ENCODE measurements at places on chromosomes 6 and 20.

DNA sequence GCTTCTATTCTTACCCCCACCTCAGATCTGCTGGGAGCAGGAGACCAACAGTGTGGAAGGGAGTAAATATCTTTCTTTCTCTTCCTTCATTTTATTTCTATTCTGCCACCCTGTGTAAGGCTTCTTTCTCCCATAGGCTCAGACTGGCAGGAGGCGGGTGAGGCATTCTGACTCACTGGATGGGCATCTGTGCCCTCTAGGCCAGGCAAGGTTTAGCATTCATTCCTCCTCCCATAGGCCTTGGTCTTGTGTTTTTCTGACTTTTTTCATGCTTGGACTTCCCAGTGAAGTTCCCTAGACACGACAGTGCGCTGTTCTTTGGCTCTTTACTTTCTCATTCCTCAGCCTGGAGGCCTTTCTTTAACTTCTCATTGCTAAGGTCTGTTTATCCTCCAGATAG lies 235.2 kb downstream of the SYNE1 start:
- DNase-seq, result no peak

DNA sequence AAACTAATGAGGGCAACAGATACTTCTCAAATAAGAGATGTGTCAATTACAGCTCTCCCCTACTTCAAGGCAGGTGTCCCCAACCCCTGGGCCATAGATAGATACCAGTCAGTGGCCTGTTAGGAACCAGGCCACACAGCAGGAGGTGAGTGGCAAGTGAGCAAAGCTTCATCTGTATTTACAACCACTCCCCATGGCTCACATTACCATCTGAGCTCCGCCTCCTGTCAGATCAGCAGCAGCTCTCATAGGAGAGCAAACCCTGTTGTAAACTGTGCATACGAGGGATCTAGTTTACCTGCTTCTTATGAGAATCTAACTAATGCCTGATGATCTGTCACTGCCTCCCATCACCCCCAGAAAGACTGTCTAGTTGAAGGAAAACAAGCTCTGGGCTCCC lies 422.1 kb downstream of the GJA1 start:
- no peak for DNase-seq

DNA sequence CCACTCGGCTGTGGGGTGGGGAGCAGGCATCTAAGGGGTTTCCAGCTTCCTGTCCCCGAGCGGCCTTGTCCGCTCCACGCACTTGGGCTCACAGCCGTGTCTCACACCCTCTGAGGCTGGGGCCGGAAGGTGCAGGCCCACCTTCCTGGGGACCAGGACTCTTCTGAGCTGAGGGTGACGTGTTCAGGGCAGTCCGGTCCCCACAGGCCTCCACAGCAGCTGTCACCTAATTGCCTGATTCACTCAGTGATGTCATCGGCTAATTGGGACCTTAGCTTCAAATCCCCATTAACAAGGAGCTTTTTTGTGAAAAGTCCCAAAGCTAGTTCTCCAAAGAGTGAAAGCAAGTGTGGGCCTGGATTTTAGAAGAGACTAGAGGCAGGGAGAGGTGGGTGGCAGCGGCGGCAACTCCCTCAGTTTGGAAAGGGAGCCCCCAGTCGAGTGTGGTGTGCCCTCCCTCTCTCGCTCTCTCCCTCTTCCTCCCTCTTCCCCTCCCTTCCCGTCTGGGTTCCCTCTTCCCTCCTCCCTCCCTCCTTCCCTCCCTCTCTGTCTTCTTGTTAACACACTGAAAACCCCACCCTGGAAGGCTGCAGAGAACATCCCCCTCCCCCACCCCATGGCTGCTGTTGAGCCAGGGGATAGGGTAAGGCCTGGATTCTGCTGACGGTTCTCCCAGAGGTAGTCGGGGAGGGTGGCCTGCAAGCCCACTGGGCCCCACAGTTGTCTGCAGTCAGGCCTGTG lies 39.0 kb downstream of the MYT1 start:
- DNase-seq, result no peak

- no peak for DNase-seq
These were observed 21.2 kb upstream of the ABT1 start for GRCh38 chr6:26575494-26575939.

DNA sequence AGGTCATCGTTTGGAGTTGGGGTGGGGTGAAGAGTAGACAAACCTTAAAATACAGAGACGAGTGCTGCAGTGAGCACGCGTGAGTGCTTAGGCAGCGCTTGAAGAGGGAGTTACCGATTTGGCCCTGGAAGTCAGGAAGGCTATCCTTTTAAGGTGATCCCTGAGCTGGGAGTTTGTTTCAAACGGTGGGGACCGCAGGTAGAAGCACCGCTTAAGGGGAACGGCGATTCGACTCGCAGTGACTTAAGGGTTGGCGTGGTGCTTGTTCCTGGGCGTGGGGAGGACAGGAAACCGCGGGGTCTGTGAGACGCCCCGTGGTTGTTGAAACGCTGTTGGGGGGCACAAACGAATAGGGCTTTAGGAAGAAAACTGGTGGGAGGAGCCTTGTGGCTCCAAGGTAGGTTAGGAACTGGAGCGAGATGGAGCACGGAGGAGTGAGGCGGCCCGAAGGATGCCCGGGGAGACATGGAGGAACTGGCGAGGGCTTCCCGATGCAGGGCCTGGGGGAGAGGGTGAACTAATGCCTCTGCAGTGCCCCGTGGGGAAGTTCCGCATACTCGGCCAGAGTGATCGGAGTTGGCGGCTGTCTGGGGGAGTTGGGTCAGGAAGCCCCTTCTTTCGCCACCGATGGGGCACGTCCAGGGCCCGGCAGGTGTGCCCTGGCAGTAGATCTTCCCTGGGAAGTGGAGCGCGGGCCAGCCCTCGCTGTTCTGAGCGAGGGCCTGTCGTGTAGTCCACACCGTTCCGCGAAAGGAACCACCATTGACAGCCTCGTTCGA lies 1.3 kb upstream of the CDYL start:
- DNase-seq, result no peak

Data from NCI-H774 (cell line).